SHP77 treated with DMSO at 0.1 percent for 48 hours (cell line): ENCODE measurements at places on chromosomes 1 and 21.

GRCh38 chr1:155309423-155310021 lies 856 bp downstream of the FDPS start:
- DNase-seq, result no peak

DNA sequence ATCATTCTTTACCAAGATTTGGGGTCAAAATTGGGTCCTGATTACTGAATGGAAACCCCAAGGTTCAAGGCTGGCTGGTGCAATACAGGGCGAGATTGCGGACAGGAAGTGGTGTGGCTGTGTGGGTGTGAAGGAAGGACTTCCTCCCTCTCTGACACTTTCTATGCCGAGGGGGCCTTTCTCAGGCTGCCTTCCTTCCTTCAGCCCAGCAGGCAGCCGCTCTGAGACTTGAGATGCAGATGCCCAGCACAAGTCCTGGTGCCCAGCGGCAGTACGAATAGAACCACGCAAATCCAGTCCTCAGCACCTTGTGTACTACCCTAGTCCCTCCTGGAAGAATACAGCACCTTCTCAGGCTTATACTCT lies 16.3 kb downstream of the BATF3 start:
- DNase-seq, result no peak

- no peak for DNase-seq
Observed at GRCh38 chr1:168842916-168843315, 113.9 kb upstream of the DPT start.

DNA sequence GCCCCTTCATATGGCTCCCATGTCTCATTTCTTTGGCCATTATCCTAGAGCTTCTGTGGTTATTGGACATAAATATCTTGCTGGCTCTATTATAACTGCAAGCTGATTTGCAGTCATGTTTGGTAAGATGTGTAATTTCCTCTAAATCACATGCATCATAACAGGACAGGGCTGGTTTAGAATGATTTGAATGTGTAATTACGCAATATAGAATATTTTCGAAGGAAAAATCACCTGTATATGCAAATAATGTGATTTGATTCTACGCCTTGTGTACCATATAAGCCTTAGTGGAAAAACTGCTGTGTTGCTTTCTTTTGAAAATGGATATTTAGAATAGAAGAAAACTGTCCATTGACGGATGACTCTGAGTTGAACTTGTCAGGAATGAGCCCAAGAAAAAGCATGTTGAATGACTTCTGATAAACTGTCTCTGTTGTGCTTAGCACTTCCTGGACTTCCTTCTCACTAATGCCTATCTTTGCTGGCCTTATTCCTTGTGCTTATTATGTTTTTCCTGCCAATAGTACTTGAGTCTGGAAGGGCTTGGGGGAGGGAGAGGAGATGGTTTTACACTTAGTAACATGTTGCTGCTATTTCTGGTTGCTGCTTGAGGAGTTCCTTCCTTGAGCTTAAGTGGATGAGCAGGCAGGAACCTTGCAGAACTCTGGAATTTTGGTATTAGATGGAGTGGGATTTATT lies 6.5 kb downstream of the CACHD1 start:
- DNase-seq, result no peak

DNA sequence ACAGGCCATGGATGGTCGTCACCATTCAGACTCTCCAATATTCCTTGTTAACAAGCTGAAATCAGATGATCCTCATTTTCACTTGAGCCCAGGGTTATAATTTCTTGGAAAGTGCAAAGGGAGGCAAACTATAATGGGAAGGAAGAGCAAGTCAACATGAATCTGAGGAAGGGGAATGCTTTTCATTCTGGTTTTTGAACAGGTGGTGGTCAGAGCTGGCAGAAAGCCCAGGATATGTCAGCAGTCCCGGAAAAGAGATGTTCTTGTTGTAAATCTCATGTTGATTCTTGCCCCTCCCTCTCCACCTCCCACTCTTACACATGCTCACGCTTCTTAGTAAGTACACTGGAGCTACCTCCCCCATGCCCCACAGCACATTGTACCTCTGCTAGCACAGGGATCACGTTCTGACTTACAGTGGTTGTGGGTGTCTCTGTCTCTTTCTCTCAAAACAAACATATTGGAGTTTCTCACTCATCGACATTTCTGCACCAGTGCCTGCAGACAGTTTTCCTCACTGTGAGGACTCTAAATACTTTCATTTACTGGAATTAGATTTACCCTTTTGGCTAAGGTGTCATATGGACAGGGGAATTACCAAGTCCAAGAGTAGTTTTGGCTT lies 77.6 kb downstream of the XCL2 start:
- DNase-seq, result peak; percentile 98

- DNase-seq, result no peak
Observed at GRCh38 chr21:15410853-15411252, 318.9 kb upstream of the USP25 start.

DNA sequence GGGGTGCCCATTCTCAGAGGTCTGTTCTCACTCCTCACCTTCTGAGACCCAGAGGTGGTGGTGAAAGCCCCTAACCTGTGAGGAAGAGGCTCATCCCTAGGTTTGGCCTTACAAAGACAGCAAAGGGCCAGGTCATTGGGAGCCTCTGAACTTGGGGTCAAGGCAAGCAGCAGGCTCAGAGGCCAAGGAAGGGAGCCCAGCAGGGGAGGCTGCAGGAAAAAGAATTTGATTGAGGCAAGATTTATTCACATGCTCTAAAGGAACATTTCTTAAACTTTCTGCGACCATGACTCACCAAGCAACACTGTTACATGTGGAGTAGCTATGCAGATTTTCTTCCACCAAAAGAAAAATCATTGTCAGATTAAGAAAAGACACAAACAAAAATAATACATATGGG lies 132.5 kb upstream of the SYT6 start:
- no peak for DNase-seq

DNA sequence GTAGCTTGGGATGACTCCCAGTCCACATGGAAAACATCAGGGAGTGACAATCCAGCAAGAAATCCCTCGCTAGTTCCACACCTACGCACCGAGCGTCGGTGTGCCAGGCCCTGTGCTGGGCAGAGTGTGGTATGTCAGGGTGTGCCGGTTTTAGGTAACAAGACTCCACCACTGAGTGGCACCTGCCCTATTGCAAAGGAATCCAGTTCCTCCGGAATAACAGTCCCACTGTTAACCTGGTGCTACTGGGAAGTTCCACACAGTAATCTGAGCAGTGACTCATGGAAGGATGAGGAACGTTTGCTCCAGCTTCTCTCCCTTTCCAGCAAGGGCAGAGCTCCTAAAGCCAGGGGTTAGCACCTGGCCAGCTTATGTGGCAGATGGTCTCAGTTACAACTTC lies 14.3 kb downstream of the RNF207 start:
- DNase-seq, result no peak
